ENCODE measurements at places on chromosomes 4 and X. TPM values are rescaled to one million over a fixed set of nuclear protein-coding genes. Genes with fewer than 3 reads are reported as not detected.

Gene MAGEC2
- total RNA-seq: not detected

Gene ENPEP
- 0.11 TPM for total RNA-seq

Gene FAM241A
- total RNA-seq: 4.2 TPM

Gene RBM47
- total RNA-seq: 2.0 TPM

Gene GAK
- 86.7 TPM for total RNA-seq

Gene SMIM10
- total RNA-seq: 3.8 TPM

Gene LEF1
- not detected for total RNA-seq

Gene CORIN
- total RNA-seq: 0.63 TPM

Gene SPANXN3
- total RNA-seq: not detected

Gene RENBP
- total RNA-seq: not detected

Gene CACNA1F
- not detected for total RNA-seq

Gene NDST4
- total RNA-seq: not detected

Gene EGFL6
- not detected for total RNA-seq

- DNase-seq: no peak
Measured at GRCh38 chr4:4651811-4652755, 110.2 kb upstream of the STX18 start.

- peak; percentile 8 for DNase-seq
Measured at GRCh38 chr4:56321251-56321650, 66.0 kb downstream of the AASDH start.

DNA sequence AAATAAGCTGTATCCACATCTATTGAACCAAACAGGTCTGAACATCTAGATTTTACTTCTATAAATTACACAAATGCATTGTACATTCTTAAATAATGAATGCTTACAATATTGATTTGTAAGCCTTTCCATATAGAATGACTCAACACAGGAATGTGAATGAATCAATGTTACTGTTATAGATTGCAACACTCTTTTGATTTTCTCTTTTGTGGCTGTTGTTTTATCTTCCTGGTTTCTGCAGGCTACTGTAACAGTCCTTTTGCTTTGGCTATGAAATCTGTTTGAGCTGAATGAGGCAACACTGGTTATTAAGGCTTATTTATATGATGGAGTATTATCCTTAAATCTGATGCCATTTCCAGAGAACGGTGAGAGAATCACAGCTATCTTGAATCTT lies 49.5 kb downstream of the GPR50 start:
- peak; percentile 0 for DNase-seq

- peak; percentile 10 for DNase-seq
Measured at GRCh38 chr4:106450249-106450648, 81.7 kb upstream of the GIMD1 start.

DNA sequence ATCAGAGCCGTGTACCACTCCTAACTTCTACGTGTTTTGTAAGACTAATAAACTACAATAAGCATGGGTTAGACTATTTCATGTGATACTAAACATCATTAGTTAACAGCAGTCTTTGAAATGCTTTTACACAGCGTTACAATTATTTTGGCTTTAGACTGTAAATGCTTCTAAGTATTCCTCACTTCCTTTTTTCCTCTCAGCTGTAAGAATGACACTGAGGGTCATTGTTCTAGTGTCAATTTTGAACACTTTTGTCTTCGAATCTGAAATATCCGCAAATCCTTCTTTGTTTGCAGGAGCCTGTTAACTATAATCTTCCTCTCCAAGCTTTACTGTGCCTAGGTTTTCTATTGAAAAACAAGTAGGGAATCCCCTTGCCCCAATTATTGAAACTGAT lies 1.5 kb downstream of the ABCE1 start:
- DNase-seq: peak; percentile 41

DNA sequence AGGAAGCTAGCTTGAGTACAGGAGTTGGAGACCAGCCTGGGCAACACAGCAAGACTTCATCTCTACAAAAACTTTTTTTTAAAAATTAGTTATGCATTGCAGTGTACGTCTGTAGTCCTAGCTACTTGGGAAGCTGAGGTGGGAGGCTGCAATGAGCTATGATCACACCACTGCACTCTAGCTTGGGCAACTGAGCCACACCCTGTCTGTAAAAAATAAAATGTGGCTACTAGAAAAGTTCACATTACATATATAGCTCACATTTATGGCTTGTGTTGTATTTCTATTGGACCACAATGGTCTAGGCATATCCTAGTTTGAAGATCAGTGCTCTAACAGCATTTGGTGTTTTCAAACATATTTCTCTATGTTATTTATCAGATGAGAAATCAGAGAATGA lies 11.8 kb upstream of the CPEB2 start:
- no peak for DNase-seq

- peak; percentile 23 for DNase-seq
Measured at GRCh38 chr4:158442736-158443135, 78.9 kb upstream of the RXFP1 start.

DNA sequence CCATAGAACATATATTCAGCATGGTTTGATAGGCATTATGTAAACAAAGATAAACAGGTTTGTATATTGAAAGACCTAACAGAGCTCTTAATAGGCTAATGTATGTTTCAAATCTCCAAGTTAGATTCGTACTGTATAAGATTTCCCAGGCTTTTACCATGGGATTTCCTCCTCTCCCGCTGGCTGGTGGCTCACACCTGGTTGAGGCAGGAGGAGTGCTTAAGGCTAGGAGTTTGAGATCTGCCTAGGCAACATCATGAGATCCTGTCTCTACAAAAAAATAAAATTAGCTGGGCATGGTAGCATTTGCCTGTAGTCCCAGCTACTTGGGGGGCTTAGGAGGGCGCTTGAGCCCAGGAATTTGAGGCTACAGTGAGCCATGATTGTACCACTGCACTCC lies 5.4 kb downstream of the CPE start:
- DNase-seq: no peak

GRCh38 chrX:109398833-109399232 lies 83.1 kb downstream of the GUCY2F start:
- no peak for DNase-seq

GRCh38 chr4:110087070-110087708 lies 111.2 kb downstream of the ELOVL6 start:
- peak; percentile 84 for DNase-seq

- peak; percentile 32 for DNase-seq
Measured at GRCh38 chr4:78439328-78439727, 112.2 kb upstream of the ANXA3 start.

GRCh38 chr4:84730375-84730774 lies 147.4 kb downstream of the CDS1 start:
- DNase-seq: no peak

- DNase-seq: peak; percentile 91
Measured at GRCh38 chr4:158722917-158723793, at the start of gene PPID. Gene PPID (minus strand): TSS chr4:158723396. CDS start chr4:158723288, 108 bp downstream.

DNA sequence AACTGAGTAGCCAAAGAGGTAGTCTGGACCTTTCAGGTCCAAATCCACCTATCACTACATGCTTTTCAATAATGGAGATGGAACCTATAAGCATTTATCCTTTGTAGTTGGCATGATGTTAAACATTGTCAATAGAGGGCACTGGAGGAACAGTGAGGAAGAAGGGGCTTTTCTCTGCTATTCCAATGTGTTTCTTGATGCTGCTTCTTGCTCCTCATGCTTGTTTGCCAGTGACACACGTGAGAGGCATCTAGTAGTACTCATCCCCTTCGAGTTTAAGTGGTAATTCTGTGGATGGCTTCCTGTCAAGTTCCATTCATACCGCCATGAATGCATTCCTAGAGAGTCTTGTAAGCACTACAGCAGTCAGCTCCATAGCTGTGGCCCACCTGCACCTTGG lies 84.0 kb downstream of the NAA11 start:
- peak; percentile 64 for DNase-seq

GRCh38 chrX:154539077-154539476 lies 7.6 kb downstream of the G6PD start:
- no peak for DNase-seq

DNA sequence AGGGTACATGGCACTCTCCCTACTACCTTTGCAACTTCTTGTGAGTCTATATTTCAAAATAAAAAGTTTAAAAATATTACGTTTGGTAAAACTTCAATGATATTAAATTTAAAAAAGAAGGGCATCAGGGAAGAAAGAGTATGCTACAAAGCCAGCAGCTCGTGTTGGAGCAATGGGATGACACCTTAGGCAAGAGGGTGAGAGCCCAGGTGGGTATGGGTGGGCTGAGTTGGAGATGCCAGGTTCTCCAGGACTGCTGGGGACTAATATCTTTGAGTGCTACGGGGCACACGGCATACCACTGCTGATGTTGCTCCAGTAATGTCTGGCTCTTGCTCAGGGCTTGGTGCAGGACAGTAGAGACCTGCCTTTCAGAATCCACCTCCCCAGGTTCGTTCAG lies 132.4 kb downstream of the EVC2 start:
- DNase-seq: no peak

- DNase-seq: peak; percentile 60
Measured at GRCh38 chr4:157128395-157128794, 52.4 kb downstream of the GLRB start.

GRCh38 chrX:102899940-102900916 lies 36.8 kb upstream of the RAB40AL start:
- DNase-seq: peak; percentile 65

DNA sequence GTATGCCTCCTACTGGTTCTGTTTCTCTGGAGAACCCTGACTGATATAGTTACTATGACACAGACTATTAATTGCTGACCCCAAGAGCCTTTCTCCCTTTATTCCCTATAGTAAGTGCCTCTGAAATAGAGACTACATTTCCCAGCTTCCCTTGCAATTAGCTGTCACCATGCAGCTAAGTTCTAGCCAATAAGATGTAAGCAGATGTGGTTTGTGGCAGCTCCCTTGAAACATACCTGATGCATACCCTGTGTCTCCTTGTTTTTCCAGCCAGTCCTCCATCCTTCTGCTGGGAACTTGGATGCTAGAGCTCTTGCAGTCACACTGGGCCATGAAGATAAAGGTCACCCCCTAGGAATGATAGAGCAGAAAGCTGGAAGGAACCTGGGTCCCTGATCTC lies 9.7 kb upstream of the TMEM165 start:
- peak; percentile 42 for DNase-seq

All from GM23248 (cell line).